ENCODE measurements at places on chromosomes 16 and 17. TPM values are rescaled to one million over a fixed set of nuclear protein-coding genes. Genes with fewer than 3 reads are reported as not detected.

The MSL1 gene
- total RNA-seq: 66.4 TPM

The KRT9 gene
- total RNA-seq: not detected

The SLC13A2 gene
- total RNA-seq: not detected

The SLC5A2 gene
- total RNA-seq: not detected

The UBE2O gene
- 25.3 TPM for total RNA-seq
